ENCODE measurements at places on chromosomes 5 and 9. TPM values are rescaled to one million over a fixed set of nuclear protein-coding genes. Genes with fewer than 3 reads are reported as not detected.

CDH9 gene
- total RNA-seq: 31.4 TPM

PPP2CA gene
- 141 TPM for total RNA-seq

LRRC19 gene
- not detected for total RNA-seq

NR2F1-AS1 gene
- total RNA-seq: 60.7 TPM

EGFL7 gene
- 12.6 TPM for total RNA-seq

STRBP gene
- 84.8 TPM for total RNA-seq

TAF1L gene
- total RNA-seq: under 0.01 TPM

ANKRD33B gene
- 1.6 TPM for total RNA-seq
